ENCODE measurements at places on chromosomes 16 and 17.

- DNase-seq = no peak
Measured at GRCh38 chr16:2308089-2308962, 32.2 kb downstream of the ABCA3 start.

- DNase-seq = no peak
Measured at GRCh38 chr17:78897664-78898047, 5.3 kb downstream of the CEP295NL start.

DNA sequence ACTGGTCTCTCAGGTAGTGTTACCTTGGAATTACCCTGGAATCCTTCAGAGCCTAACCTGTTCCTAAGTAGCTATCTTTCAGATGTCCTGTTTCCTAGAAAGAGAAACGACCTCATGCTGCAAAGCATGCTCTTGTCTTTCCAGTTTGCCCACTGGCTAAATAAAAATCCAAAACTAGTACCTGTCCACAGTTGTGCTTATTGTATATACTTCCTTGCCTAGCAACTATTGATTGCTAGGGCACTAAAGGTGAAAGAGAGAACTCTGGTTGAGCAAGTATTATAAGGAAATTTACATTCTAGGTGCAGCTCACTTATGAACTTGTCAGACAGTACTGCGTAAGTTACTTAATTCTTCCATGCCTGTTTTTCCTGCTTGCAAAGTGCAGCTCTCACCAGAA is 38.5 kb downstream of the LIG3 start:
- DNase-seq = no peak

DNA sequence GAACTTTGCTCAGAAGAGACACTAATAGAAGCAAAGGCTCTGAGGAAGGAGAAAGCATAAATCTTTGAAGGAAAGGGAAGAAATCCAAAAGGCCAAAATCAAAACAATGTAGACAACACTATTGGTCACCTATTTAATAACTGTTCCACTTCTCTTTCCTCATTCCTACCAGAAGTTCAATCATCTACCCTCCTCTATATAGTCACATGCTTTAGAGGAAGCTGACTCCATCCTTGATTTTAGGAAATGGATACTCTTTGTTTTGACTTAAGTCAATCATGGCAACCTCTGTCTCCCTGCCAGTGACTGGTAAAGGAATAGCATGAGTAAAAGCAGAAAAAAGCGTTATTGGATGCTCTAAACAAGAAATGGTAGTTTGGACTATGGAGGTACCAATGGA is 7.3 kb downstream of the BRIP1 start:
- DNase-seq = no peak

DNA sequence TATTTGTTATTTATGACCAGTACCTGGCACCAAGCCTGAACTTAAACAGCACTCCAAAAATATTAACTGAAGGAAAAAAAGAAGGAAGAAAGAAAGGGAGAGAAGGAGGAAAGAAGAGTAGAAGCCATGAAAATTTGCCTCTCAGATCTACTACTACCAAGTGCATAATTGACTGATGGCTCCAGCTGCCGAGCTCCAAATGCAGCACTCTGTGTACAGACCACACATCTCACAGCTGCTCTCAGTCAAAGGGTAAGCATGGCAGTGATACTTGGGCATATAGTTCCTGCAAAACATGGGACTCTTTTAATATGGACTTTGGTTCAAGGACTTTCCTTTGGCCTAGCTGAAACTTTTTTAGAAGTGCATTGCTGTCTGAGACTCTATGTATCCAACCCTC is 44.0 kb upstream of the NOG start:
- no peak for DNase-seq

- no peak for DNase-seq
Measured at GRCh38 chr16:7843261-7843660, 510.6 kb downstream of the RBFOX1 start.

DNA sequence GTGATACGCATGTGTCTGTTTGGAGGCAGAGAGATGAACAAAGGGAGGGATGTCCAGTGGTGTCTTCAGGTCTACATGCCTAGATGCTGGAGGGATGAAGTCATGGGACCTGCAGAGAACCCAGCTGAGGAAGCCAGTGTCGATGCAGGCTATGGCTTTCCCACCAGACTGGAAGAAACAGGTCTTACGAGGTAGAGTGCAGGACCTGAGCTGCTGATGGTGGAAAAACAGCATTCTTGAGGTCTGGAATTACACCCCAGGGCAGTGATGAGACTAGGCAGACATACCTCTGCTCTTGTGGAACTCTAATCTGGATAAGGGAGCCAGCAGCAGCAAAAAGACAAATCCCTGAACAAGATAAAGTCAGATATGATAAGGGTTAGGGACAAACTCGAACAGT is 37.4 kb downstream of the ARSG start:
- no peak for DNase-seq

- DNase-seq = no peak
Measured at GRCh38 chr16:2748757-2749455, 3.5 kb upstream of the SRRM2 start.

DNA sequence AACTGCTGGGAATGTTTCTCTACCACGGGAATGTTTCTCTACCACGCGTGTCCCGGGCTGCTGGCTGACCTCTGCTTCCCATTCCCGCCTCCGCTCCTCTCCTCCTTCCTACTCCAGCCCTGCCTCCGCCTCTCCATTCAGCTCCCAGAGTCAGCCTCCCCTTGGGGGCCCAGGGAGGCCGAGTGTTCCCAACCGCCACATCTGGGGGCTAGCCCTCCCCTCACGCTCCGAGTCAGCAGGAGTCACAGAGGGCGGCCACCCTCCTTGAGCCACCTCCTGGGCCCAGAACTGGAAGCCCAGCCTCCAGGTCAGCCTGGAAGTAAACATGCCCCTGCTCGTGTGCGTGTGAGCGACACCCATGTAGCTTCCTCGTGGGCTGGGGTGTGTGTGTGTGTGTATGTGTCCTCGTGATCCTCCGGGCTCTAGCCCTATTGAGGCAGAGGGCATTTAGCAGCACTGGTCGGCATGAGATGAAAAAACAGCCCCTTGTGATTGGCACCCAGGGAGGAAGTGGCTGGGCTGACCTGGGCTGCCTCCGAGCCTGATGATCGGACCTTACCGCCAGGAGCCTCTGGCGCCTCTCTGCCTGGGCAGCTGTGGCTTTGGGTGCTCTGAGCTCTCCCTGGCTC is 7.3 kb downstream of the CYGB start:
- no peak for DNase-seq

- DNase-seq = no peak
Measured at GRCh38 chr16:23384878-23385277, 68.1 kb downstream of the COG7 start.

Data from GOT3 (cell line).